MCF 10A (cell line): ENCODE measurements at places on chromosomes 4 and X. TPM values are rescaled to one million over a fixed set of nuclear protein-coding genes. Genes with fewer than 3 reads are reported as not detected.

- H3K36me3 ChIP-seq: no peaks in the 10 kb centered on the region
- no peak overlapping the region for H3K27ac ChIP-seq
- no peak overlapping the region for H3K4me3 ChIP-seq
- no peak for DNase-seq
- no peaks in the 10 kb centered on the region for H3K27me3 ChIP-seq
These were observed 144.0 kb upstream of the ATOH1 start for GRCh38 chr4:93684571-93684970.

The RTL9 gene
- not detected in 2 replicates for total RNA-seq

DNA sequence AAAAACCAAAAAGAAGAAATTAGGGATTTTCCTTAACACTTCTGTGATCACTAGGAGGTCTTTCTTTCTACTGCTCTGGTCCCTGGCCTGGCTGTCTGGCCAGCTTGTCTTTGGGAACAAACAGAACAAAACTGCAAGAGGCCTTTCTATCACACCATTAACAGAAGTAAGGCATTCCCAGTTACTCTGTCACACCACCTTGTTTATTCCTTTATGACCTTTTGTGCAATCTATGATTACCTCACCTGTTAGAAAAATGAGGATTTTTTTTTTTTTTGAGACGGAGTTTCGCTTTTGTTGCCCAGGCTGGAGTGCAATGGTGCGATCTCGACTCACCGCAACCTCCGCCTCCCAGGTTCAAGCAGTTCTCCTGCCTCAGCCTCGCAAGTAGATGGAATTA lies 3.0 kb downstream of the METAP1 start:
- DNase-seq: no peak
- no peak overlapping the region for H3K4me3 ChIP-seq
- H3K36me3 ChIP-seq: no peaks in the 10 kb centered on the region
- H3K27ac ChIP-seq: no peak overlapping the region

The NUDT11 gene
- total RNA-seq: 1.1 and 1.9 TPM in 2 replicates

DNA sequence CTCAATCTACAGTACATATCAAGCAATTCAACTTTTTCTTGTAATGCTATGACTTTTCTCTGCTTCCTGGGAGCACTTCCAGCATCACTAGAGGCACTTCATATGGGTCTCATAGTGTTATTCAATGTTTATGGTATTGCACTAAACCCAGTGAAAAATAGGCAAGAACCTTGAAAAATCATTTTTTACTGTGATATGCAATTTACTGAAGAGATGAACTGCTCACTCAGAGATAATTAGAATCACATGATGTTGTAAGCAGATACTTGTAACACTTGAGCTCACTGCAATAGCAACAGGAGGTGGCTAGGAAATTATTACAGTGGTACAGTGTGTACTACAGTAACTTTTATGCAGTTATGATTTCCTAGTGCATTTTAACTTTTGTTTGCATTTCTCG lies 93.3 kb downstream of the RASGEF1B start:
- no peaks in the 10 kb centered on the region for H3K36me3 ChIP-seq
- no peak overlapping the region for H3K4me3 ChIP-seq
- no peaks in the 10 kb centered on the region for H3K4me1 ChIP-seq
- H3K27me3 ChIP-seq: no peaks in the 10 kb centered on the region

The AMBN gene
- not detected in 2 replicates for total RNA-seq

GRCh38 chrX:50081282-50081889 lies 119.4 kb downstream of the AKAP4 start:
- H3K27ac ChIP-seq: no peak overlapping the region
- peak; percentile 23 for DNase-seq
- H3K36me3 ChIP-seq: no peaks in the 10 kb centered on the region
- no peak overlapping the region for H3K4me3 ChIP-seq
- peaks cover 58% of the 10 kb centered on the region for H3K27me3 ChIP-seq

The USP51 gene
- 0.17 TPM in 1 of 2 replicates, not detected in the other for total RNA-seq

DNA sequence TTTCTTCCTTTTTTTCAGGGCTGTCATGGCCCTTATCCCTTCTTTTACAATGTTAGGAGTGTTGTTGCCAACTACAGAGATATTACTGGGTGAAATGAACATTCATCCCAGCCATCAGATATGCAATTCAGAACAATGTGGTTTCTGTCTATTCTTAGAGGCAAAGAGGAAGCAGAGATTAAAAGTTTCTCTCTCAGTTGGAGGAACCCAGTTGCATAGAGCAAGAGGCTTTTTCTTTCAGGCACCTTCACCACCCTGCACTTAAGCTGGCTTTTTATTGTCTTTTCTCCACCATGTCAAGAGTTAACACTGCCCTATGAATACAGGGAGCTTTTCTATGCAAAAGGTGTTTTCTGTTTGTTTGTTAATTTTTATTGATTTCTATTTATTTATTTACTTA lies 1559.6 kb upstream of the IGFBP7 start:
- no peaks in the 10 kb centered on the region for H3K27me3 ChIP-seq
- peak overlapping the region; percentile 52 for H3K27ac ChIP-seq
- DNase-seq: no peak
- no peaks in the 10 kb centered on the region for H3K36me3 ChIP-seq
- peaks cover 11% of the 10 kb centered on the region for H3K4me1 ChIP-seq
- no peak overlapping the region for H3K4me3 ChIP-seq

DNA sequence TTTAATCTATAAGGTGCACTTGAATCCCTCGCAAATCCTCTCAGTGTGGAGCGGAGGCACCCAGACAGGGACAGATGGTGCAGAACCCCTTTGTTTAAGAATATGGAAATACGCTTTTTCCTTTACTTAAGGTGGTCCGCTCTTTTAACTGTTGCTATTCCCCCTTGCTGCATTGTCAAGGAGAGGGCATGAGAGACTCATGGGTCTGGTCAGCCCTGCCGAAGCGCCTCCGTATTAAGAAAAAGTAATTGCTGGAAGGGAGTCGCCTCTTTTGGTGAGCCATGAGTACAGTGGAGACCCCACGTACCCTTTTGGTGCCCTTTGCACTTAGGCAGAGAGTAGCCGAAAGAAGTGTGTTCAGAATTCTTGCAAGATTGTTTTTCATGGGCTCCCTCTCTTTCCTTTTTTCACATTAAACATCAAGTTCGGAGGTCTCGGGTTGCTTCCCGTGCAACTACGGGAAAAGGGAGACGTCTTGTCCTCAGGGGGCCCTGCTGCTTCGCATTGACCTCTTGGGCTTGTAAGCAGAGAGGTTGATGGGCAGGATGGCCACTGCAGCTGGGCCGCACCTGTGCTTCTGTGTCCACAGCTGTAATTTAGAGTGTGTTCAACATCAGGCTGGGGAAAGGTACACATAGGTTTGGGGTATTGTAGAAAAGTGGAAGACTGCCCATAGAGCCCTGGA lies 109.6 kb downstream of the SPRY1 start:
- DNase-seq: no peak
- H3K27ac ChIP-seq: no peak overlapping the region
- no peaks in the 10 kb centered on the region for H3K4me1 ChIP-seq
- H3K4me3 ChIP-seq: no peak overlapping the region
- H3K27me3 ChIP-seq: no peaks in the 10 kb centered on the region

GRCh38 chr4:108166038-108166437 lies 2.7 kb downstream of the LEF1 start:
- DNase-seq: no peak
- no peak overlapping the region for H3K4me3 ChIP-seq
- H3K27ac ChIP-seq: no peak overlapping the region
- H3K4me1 ChIP-seq: peaks cover 12% of the 10 kb centered on the region
- H3K27me3 ChIP-seq: peaks cover 26% of the 10 kb centered on the region

DNA sequence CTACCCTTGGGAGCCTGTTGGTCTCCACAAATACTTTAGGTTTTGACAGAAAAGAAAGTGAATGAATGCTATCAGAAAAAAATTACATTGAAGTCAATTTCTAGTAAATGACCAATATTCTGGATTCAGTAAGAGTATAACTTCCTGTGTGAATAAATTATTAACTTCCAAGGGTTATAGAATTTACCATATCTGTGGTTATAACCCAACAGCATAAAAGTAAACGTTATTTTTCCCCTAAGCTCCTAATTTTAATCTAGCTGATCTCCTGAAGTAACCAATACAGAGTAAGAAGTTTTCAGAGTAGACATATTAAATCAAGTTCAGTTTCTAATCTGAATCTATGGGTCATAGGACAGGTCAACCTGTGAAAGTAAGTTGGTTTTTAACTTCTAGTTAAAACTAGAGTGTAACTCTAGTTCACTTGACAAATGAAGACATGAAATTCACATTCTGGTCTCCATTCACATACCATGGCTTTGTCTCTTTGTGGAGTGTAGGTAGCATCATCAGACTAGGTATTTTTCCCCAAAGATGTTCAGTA lies 22.8 kb downstream of the DTHD1 start:
- H3K36me3 ChIP-seq: no peaks in the 10 kb centered on the region
- H3K27ac ChIP-seq: no peak overlapping the region
- DNase-seq: no peak
- no peaks in the 10 kb centered on the region for H3K27me3 ChIP-seq
- H3K4me3 ChIP-seq: no peak overlapping the region

The CLNK gene
- total RNA-seq: not detected in 2 replicates

GRCh38 chrX:8037593-8038348 lies 110.6 kb upstream of the PNPLA4 start:
- H3K27me3 ChIP-seq: no peaks in the 10 kb centered on the region
- H3K4me3 ChIP-seq: no peak overlapping the region
- DNase-seq: no peak
- no peak overlapping the region for H3K27ac ChIP-seq
- no peaks in the 10 kb centered on the region for H3K36me3 ChIP-seq

DNA sequence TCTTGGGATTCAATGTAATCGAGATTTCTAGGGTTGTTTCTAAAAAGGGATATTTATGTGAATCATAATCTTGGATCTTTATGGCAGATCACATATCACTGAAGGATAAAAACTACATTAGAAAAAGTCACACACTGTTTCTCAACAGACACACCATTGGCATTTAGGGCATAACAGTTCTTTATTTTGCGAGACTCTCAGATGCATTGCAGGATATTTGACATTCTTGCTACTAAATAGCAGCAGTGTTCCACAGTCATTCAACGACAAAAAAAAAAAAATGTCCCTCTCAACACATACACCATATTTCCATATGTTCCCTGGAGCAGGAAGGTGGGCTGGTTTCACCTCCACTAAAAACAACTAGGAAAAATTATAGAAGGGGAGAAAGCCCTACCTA lies 243.4 kb upstream of the PCDH18 start:
- H3K4me1 ChIP-seq: no peaks in the 10 kb centered on the region
- DNase-seq: no peak
- no peaks in the 10 kb centered on the region for H3K27me3 ChIP-seq
- no peak overlapping the region for H3K4me3 ChIP-seq

The USP17L24 gene
- total RNA-seq: not detected in 2 replicates

The TLL1 gene
- 0.66 and 1.4 TPM in 2 replicates for total RNA-seq

DNA sequence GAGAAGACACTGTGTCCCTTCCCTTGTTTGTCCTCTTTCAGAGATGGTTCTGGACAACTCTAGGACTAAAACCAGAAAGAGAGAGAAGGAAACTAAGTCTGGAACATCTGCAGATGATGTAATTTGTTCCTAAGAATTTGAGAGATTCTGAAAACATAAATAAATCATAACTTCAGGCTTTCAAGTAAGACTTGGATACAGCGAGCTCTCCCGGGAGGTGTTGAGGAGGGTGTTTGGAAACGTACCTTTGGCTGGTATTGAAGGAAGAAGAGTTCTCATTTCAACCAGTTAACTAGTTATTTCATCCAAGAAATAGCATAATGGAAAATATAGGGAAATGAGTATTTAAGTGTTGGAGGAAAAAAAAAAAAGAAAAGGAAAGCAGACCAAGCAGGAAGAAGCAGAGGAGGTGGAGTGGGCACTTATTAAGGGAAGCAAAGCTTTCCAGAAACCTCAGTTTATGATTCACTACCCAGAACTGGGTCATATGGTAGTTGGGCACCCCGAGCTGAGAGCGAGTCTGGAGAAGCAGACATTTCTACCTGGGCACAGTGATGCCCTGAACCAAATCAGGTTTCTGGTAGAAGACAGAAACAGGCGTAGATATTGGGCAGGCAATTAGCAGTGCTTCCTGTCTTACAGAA lies 26.9 kb downstream of the CCNG2 start:
- H3K4me3 ChIP-seq: no peak overlapping the region
- H3K36me3 ChIP-seq: no peaks in the 10 kb centered on the region
- no peak overlapping the region for H3K27ac ChIP-seq
- no peak for DNase-seq
